ENCODE measurements at places on chromosomes 5 and 9.

DNA sequence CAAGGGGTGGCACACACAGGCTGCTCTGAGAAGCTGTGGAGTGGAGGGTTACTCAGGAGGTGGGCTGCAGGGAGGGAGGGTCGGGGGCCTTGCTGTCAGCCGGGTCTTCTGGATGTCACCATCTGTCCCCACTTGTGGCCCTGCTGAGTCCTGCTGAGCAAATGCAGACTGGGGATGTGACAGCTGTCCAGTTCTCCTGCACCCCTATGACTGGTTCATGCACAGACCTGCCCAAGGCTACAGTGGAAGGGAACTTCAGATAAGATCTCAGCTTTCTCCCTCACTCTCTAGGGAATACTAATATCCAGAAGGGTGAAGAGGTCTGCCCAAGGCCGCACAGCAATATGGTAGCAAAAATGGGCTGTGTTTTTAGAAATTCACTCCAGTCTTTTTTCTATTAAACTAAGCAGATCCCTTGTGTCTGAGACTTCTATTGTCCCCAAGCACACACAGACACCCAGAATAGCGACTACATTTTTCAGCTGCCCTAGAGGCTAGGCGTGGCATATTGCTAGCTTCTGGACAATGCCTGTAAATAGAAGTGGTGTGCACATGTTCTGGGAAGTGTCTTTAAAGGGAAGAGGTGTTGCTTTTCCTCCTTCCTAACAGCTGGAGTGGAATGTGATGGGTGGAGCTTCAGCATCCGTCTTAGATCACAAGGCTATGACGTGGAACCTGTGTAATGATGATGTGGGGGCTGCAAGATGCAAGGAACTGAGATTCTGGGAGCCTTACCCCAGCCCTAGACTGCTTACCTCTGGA lies 51.1 kb upstream of the TBC1D2 start:
- H3K4me1 ChIP-seq, result no peaks in the 10 kb centered on the region
- no peak overlapping the region for H3K27ac ChIP-seq
- H3K4me3 ChIP-seq, result no peak overlapping the region
- no peaks in the 10 kb centered on the region for H3K36me3 ChIP-seq
- no peak for DNase-seq
- no peaks in the 10 kb centered on the region for H3K27me3 ChIP-seq

DNA sequence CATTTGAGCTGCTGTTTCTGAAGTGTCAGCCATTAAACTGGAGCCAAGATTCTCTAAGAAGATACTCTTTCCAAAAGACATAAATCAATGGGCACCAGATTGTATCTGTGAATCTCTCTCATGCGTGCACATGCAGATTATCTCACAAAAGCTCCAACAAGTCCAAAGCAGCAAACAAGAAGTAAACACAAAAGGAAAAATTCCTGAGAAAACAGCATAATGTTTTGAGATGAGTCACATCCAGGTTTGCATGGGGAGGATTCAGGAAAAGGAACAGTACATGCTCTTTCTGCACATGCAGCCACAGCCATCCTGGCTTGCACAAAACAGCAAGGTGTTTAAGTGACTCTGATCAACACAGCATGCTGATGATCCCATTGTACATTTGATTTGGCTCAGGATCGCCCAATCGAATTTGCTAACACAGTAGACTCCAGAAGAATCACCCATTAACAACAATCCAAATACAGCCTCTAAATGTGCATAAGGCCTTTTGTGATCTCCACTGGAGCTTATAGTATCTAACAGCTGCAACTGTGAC lies 143.1 kb downstream of the ELAVL2 start:
- H3K4me1 ChIP-seq, result peaks cover 15% of the 10 kb centered on the region
- peak overlapping the region; percentile 41 for H3K27ac ChIP-seq
- no peaks in the 10 kb centered on the region for H3K36me3 ChIP-seq

- no peaks in the 10 kb centered on the region for H3K4me1 ChIP-seq
- H3K36me3 ChIP-seq, result no peaks in the 10 kb centered on the region
- no peak for DNase-seq
- no peak overlapping the region for H3K4me3 ChIP-seq
- no peaks in the 10 kb centered on the region for H3K27me3 ChIP-seq
Observed at GRCh38 chr9:125429476-125430160, 168.0 kb downstream of the GAPVD1 start.

GRCh38 chr9:121217609-121218292 lies 16.1 kb upstream of the RAB14 start:
- no peaks in the 10 kb centered on the region for H3K36me3 ChIP-seq
- no peak overlapping the region for H3K27ac ChIP-seq

DNA sequence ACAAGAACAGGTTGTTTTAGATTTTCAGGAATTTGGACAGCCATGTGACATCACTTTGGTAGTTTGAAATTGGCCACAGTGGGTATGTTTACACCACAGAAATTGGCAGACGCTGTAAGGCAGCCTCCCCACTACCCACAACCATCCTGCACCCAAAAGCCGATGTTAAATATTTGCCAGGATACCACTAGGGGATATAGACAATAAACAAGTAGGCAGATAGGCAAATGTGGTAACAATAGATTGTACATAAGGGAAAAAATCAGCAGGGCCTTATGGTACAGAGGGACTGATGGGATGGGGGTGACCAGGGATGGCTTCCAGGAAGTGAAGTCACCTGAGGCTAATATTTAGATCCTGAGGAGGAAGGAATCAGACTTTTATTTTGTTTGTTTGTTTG lies 31.1 kb upstream of the DUSP1 start:
- no peaks in the 10 kb centered on the region for H3K27me3 ChIP-seq
- no peak overlapping the region for H3K4me3 ChIP-seq
- no peaks in the 10 kb centered on the region for H3K36me3 ChIP-seq
- no peak overlapping the region for H3K27ac ChIP-seq

DNA sequence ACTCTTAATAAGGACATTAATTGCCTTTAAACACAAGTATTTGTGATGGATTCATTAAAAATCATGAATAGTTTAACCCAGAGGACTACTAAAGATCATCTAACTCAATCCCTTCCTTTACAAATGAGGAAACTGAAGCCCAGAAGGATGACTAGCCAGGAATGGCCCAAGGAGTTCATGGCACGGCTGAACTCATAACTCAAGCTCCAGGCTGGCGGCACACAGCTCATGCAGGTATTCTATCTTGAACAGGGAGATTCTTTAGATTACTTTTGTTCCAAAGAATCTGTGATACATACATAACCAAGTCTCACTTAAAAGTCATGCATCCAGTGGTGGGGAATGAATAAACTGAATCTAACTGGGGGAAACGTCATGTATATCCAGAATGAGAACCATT lies 495.5 kb downstream of the ACTL7B start:
- H3K27me3 ChIP-seq, result no peaks in the 10 kb centered on the region
- H3K4me1 ChIP-seq, result no peaks in the 10 kb centered on the region
- no peak overlapping the region for H3K4me3 ChIP-seq

DNA sequence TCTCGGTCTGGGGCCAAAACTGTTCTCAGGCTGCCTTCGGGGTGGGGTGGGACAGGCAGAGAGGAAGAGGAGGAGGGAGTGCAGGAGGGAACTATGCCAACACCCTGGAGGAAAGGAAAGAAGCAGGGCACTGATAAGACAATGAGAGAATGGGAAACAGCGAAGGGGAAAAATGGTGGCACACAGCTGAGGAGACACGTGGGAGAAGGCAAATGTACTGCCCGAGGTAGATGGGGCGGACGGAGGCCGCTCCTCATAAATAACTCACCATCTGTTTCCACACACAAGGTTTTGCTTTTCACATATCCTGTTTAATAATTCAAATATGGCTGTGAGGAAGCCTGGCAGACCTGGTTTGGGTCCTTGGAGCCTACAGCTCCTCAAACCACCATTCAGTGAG lies 148.2 kb upstream of the LRRTM2 start:
- H3K27ac ChIP-seq, result no peak overlapping the region
- H3K4me3 ChIP-seq, result no peak overlapping the region
- H3K27me3 ChIP-seq, result no peaks in the 10 kb centered on the region
- no peaks in the 10 kb centered on the region for H3K4me1 ChIP-seq

DNA sequence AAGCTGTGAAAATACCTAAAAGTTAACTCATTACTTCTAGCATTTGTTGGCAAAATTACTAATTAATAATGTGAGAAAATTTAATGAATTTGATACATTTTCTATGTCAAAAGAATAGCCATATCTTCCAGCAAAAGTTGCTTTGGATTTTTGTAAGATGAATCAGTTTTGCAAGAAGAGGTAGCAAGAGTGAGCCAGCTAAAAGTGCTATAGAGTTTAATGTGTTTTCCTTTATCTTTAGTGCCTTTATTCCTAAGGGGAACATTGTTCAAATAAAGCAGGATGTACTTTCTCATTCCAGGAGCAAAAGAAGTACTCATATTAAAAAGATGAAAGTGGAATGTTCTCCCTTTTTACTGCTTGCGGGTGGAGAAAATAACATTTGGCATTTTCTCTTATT lies 622.2 kb downstream of the ANXA1 start:
- H3K27ac ChIP-seq, result no peak overlapping the region
- H3K4me3 ChIP-seq, result no peak overlapping the region
- H3K36me3 ChIP-seq, result no peaks in the 10 kb centered on the region
- no peaks in the 10 kb centered on the region for H3K27me3 ChIP-seq

GRCh38 chr5:173139631-173140030 lies 4.7 kb upstream of the BNIP1 start:
- no peak for DNase-seq
- no peaks in the 10 kb centered on the region for H3K27me3 ChIP-seq
- H3K4me3 ChIP-seq, result no peak overlapping the region
- H3K4me1 ChIP-seq, result peaks cover 12% of the 10 kb centered on the region
- no peak overlapping the region for H3K27ac ChIP-seq

- no peak overlapping the region for H3K27ac ChIP-seq
- H3K36me3 ChIP-seq, result no peaks in the 10 kb centered on the region
- H3K27me3 ChIP-seq, result no peaks in the 10 kb centered on the region
Observed at GRCh38 chr5:138610918-138611677, 35.9 kb upstream of the HSPA9 start.

DNA sequence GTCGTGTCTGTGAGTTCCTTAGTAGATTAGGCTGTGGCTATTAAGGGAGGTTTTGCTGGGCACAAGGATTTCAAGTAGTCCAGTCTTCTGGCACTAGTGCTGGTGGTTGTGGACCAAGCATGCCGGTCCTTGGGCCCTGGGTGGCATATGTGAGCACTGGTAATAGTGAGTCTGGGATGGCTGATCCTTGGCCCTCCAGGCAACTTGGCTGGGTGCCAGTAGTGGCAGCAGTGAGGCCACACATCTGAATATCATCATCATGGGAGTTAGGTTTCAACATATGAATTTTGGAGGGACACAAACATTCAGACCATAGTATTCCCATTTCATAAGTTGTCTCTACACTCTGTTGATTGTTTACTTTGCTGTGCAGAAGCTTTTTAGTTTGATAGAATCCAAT lies 25.3 kb upstream of the APBA1 start:
- no peak for DNase-seq
- no peak overlapping the region for H3K4me3 ChIP-seq
- H3K36me3 ChIP-seq, result peaks cover 15% of the 10 kb centered on the region

- no peaks in the 10 kb centered on the region for H3K4me1 ChIP-seq
- H3K36me3 ChIP-seq, result no peaks in the 10 kb centered on the region
- H3K4me3 ChIP-seq, result no peak overlapping the region
- DNase-seq, result no peak
Observed at GRCh38 chr5:144463481-144464223, 293.0 kb downstream of the KCTD16 start.

GRCh38 chr5:133751421-133751820 lies 139.1 kb upstream of the FSTL4 start:
- no peak overlapping the region for H3K27ac ChIP-seq
- H3K4me1 ChIP-seq, result no peaks in the 10 kb centered on the region
- H3K4me3 ChIP-seq, result no peak overlapping the region
- no peaks in the 10 kb centered on the region for H3K27me3 ChIP-seq

DNA sequence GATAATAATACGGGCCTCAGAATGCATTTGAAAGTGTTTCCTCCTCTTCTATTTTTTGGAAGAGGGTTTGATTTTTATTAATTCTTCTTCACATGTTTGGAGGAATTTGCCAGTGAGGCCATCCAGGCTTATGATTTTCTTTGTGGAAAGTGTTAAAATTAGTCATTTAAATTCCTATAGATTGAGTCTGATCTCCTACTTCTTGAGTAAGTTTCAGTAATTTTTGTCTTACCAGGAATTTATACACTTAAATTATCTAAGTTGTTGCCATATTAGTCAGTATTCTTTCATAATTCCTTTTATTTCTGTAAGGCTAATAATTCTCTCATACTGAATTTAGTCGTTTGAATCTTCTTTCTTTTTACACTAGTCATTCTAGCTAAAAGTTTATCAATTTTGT lies 25.2 kb upstream of the HAPLN1 start:
- H3K36me3 ChIP-seq, result peaks cover 12% of the 10 kb centered on the region
- H3K27me3 ChIP-seq, result no peaks in the 10 kb centered on the region
- H3K4me1 ChIP-seq, result no peaks in the 10 kb centered on the region
- H3K27ac ChIP-seq, result no peak overlapping the region
- no peak overlapping the region for H3K4me3 ChIP-seq

GRCh38 chr5:181020688-181021087 lies 19.4 kb upstream of the BTNL9 start:
- no peak overlapping the region for H3K27ac ChIP-seq
- no peak overlapping the region for H3K4me3 ChIP-seq
- no peaks in the 10 kb centered on the region for H3K27me3 ChIP-seq
- H3K36me3 ChIP-seq, result no peaks in the 10 kb centered on the region
- no peak for DNase-seq

- H3K27ac ChIP-seq, result no peak overlapping the region
- DNase-seq, result no peak
- no peak overlapping the region for H3K4me3 ChIP-seq
Observed at GRCh38 chr5:176400382-176401156, 12.0 kb downstream of the HIGD2A start.

- H3K4me3 ChIP-seq, result no peak overlapping the region
- H3K27me3 ChIP-seq, result no peaks in the 10 kb centered on the region
- no peak overlapping the region for H3K27ac ChIP-seq
Observed at GRCh38 chr9:79686381-79687130, 114.8 kb downstream of the TLE4 start.

- H3K27me3 ChIP-seq, result no peaks in the 10 kb centered on the region
- no peak for DNase-seq
- H3K4me1 ChIP-seq, result no peaks in the 10 kb centered on the region
- peaks cover 4% of the 10 kb centered on the region for H3K36me3 ChIP-seq
Observed at GRCh38 chr9:137611623-137612609, 6.4 kb downstream of the ARRDC1 start.

- DNase-seq, result no peak
- no peaks in the 10 kb centered on the region for H3K27me3 ChIP-seq
- no peaks in the 10 kb centered on the region for H3K36me3 ChIP-seq
- no peaks in the 10 kb centered on the region for H3K4me1 ChIP-seq
- no peak overlapping the region for H3K4me3 ChIP-seq
Observed at GRCh38 chr5:62575489-62575888, 3.1 kb upstream of the LRRC70 start.

DNA sequence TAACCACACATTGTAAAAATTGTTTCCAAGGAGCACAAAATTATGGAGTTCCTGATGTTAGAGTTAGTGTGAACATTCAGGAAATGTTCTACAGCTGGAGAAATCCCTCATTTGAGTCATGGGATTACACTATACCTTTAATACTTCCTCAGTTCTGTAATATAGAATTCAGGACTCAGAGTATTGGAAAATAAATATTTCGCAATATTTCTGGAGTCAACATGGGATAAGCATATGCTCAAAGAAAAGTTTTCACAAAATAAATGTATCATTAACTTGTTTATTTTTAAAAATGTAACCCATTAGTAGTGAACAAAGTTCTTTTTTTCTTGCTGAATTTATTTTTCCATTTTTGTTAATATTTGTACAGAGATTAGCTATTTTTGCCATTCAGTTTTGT lies 8.6 kb downstream of the CYLC2 start:
- no peaks in the 10 kb centered on the region for H3K36me3 ChIP-seq
- no peaks in the 10 kb centered on the region for H3K4me1 ChIP-seq

Data from H9 (cell line).